Activated CD4-positive, alpha-beta T cell treated with anti-CD3 and anti-CD28 coated beads, Interleukin-2, Interleukin-6, amounts not matched to agents 100 ng/mL and 50 ng/mL, durations not matched to agents 16 hours and 8 hours (primary cell): ENCODE measurements at places on chromosomes 16 and 17.

DNA sequence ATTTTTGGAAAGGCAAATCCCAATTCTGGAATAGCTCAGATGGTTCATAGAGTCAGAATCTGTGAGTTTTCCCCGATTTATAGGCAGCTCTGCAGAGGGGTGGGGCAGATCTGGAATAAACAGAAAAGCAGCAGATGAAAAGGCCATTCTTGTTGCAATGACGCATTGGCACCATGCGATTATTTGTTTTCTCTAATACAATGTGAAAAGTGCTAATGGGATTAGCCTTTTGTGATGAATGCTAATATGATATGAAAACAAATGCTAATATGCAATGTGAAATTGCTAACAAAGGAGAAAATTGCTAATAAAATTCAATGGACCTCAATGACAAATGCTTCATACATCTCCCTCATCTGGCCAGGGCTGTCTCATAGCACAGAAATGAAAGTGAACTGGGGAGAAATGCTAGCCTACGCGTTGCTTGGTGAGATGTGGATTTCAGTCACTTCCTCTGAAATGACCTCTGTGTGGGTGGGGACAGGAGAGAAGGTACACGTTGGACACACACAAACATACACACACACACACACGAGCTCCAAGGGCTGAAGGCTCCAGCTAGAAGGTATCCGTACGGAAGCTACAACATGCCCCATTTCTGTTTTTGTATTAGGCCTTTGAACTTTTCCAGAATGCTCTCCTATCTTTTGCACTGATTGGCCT, 394.5 kb downstream of the XYLT1 start:
- no peak for DNase-seq

- no peak for DNase-seq
Observed at GRCh38 chr16:10850478-10850850, 26.5 kb upstream of the CIITA start.

DNA sequence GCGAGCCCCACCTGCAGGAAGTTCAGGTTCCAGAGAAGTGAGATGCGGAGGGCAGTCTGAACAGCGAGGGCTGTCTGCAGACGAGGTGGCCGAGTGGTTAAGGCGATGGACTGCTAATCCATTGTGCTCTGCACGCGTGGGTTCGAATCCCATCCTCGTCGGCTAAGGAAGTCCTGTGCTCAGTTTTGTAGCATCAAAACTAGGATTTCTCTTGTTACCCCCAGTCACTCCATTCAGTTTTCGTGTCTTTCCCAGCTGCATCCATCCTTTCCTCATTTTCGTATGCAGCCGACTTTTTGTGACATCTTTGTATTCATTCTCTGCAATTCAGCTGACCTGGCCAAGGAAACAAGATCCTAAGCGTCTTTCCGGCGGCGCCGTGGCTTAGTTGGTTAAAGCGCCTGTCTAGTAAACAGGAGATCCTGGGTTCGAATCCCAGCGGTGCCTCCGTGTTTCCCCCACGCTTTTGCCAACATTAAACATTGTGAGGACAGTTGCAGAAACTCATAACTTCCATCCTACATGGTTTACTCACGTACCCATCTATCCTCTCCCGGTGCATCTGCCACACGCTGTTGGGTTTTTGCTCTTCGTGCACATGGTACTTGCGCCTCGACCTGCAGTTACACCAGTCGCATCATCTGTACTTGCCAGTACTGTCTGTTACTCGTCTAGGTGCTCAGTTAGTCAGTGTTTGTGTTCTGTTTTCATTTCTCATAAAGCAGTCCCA, 3.0 kb downstream of the BORCS6 start:
- peak; percentile 98 for DNase-seq

DNA sequence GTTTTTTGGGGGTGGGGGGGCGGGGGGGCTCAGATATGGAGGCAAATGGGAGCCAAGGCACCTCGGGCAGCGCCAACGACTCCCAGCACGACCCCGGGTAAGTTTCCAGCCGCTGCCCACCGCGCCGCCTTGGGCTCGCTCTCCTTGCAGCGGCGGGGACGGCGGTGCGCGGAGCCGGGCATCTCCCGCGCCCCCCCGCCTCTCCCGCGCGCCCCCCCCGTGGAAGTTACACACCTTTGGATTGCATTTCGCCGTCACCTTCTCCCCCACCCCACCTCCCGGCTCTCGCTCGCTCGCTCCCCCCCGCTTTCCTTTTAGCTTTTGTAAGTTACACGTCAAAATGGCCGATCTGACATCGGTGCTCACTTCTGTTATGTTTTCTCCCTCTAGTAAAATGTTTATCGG, 387 bp downstream of the MSI2 start:
- peak; percentile 36 for DNase-seq

DNA sequence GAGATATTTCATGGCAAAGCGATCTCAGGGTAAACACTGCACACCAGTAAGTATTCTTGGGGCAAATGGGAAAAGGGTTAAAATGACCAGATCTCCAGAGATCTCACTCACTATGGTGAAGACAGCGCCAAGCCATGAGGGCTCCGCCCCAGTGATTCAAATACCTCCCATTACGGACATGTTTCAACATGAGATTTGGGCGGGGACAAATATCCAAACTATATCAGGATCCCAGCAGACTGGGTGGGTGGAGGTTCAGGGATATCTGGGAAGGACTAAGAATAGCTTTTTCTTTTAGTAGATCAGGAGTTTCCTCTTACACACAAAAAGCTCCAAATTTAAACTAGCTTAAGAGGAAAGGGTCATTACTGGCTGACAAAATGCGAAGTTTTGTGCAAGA, 181.7 kb downstream of the WWOX start:
- no peak for DNase-seq

- no peak for DNase-seq
Observed at GRCh38 chr17:81032641-81033480, 2.1 kb upstream of the BAIAP2 start.

DNA sequence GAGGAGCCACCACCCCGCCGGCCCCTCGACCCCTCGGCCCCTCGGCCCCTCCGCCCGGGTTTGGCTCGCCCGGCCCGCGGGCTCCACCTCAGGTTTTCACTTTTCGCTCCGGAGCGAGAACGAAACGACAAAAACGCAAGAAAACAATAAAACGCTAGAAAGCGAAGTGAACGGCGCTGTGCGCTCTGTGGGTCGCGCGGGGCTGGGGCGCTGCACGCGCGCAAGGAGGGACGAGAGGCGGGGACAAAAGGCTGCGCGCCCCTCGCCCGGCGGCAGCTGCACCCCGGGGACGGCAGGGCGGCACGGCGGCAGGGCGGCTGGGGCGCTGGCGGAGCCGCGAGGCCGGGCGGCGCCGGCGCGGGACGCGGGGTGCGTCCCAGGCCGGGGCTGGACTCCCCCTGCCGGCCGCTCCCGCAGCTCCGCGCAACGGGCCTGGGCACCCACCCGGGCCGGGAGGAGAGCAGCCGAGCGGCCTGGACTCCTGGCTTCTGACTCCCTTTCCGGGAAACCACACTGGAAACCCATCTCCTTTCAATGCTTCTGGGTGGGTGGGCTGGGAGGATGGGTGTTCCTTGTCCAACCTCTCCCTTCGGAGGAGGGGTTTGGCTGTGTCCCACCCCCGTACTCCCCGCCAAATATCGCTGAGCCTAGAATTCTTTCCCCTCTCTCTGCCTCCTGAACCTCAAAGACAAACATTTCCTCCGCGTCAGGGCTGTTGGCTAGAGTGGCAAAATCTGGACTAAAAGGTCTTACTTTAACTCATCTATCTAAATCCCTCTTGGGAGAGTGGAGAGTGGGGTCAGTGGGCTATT, 9.9 kb downstream of the TBX2 start:
- peak; percentile 47 for DNase-seq

DNA sequence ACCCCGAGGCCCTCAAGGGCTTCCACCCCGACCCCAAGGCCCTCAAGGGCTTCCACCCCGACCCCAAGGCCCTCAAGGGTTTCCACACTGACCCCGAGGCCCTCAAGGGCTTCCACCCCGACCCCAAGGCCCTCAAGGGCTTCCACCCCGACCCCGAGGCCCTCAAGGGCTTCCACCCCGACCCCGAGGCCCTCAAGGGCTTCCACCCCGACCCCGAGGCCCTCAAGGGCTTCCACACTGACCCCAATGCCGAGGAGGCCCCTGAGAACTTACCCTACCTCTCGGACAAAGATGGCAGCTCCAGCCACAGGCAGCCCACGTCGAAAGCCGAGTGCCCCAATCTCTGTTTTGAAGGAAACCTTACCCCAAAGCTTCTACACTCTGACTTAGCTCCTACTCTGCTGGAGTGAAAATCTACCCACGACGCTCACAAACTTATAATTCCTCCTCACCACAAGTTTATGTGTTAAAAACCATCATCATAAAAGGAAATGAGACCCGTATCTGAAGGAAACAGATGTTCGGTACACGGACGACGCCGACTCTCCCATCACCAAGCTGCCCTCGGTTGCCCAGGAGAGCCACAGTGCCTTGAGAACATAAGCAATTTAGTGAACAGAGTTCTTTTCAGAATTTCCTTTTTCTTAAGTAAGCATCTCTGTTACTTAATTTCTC, 61.2 kb upstream of the RPH3AL start:
- DNase-seq = peak; percentile 38

DNA sequence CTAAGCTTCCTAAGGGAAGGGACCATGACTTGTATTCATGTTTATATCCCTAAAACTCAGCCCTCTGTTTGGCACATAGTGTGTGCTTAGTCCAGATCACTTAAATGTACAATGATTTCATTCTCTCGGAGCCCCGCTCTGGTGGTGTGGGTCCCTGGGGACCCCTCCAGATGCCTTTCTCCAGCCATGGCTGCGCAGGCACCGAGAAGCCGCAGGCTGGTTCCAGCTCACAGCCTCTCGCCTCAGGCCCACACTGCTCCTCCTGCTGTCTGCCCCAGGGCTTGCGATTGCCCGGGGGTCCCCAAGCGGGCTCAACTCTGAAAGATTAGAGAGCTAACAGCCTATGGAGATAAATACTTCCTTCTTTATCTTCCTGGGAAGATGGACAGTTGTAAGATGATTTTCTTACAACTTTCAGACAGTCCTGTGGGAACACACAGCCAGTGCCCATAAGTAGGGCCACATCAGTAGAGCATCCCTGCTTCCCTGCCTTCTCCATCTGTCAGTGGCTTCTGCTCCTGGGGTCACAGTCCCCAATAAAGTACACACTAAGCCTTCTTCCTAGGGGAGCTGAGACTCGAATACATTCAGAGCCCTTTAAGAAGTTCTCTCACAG, 66.2 kb downstream of the CENPV start:
- DNase-seq = no peak

DNA sequence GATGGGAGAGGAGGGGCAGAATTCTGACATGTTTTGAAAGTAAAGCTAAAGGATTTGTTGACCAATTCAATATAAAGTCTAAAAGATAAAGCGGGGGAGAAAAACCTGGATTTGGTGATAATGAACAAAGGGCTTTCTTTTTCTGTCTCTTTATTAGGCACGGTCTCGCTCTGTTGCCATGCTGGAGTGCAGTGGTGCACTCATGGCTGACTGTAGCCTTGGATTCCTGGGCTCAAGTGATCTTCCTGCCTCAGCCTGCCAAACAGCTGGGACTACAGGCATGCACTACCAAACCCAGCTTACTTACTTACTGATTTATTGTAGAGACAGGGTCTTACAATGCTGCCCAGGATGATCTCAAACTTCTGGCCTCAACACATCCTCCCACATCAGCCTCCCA, 7.5 kb downstream of the CDR2 start:
- no peak for DNase-seq

GRCh38 chr16:15493466-15494180, 59.2 kb downstream of the BMERB1 start:
- no peak for DNase-seq

GRCh38 chr17:59498530-59499307, 66.7 kb upstream of the DHX40 start:
- no peak for DNase-seq

DNA sequence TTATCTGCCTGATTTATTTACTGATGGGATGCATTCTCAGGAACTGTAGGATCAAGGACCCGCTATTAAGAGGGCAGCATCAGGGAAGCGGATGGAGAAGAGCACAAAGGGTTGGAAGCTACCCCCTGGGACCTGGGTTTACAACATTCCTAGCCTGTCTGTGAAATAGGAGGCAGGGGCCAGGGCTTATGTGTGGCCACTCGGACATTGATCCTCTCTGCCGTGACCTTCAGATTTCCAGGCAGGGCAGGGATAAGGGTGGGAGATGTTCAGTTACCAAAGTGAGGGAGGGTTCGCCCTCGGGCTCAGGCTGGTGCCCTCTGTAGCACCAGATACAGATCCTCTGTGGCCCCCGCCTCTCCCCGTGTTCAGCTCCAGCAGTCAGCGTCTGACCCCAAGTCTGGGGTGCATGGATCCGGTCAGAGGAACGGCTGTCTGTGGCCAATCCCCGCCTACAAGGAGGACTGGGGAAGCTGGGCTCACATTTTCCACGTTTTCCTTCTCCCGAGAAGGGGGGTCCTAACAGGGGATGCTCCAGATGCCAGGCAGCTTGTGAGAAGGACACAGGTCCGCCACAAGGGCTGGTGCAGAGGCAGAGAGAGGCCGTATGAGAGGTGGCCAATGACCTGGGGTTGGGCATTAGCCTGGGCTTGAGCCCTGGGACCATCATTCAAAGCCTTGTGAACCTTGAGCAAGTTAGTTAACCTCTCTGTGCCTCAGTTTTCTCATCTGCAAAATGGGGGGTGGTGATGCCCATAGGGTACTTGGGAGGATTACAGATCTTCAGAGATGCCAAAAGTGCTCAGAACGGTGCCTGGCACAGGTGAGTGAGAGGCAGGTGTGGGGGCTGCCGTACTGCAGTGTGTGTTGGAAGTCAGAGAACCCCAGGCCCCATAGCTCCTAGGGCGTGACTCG, 48.3 kb downstream of the ATP2C2 start:
- no peak for DNase-seq
